Stimulated activated CD4-positive, alpha-beta T cell treated with anti-CD3 and anti-CD28 coated beads, Interleukin-15, amount 100 ng/mL, for 48 hours (primary cell): ENCODE measurements at places on chromosomes 12 and 14.

- DNase-seq, result no peak
These were observed 8.4 kb downstream of the ZC2HC1C start for GRCh38 chr14:75077794-75078193.

GRCh38 chr12:71141378-71141926 is 16.3 kb downstream of the TSPAN8 start:
- DNase-seq, result no peak

DNA sequence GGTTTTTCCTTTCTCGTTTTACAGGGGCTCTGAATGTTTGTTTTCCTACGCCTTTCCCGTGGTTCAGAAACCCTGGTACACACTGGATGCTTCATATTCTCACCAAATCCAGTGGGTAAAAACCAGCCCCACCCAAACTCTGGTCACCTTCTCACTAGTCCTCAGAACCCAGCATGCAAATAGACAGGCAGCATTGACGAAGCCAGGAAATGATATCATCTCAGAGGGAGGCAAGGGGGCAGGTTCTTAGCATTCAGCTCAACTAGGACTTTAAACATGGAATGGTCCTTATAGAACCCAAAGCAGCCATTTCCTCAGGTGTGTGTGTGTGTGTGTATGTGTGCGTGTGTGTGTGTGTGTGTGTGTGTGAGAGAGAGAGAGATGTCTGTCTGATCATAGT is 142.0 kb downstream of the KCNK10 start:
- no peak for DNase-seq

- peak; percentile 42 for DNase-seq
These were observed 58.9 kb downstream of the BCL11B start for GRCh38 chr14:99213101-99213500.

- no peak for DNase-seq
These were observed 121.0 kb downstream of the LRRIQ1 start for GRCh38 chr12:85157035-85157603.

- no peak for DNase-seq
These were observed 95.1 kb upstream of the ARID2 start for GRCh38 chr12:45634273-45634917.

DNA sequence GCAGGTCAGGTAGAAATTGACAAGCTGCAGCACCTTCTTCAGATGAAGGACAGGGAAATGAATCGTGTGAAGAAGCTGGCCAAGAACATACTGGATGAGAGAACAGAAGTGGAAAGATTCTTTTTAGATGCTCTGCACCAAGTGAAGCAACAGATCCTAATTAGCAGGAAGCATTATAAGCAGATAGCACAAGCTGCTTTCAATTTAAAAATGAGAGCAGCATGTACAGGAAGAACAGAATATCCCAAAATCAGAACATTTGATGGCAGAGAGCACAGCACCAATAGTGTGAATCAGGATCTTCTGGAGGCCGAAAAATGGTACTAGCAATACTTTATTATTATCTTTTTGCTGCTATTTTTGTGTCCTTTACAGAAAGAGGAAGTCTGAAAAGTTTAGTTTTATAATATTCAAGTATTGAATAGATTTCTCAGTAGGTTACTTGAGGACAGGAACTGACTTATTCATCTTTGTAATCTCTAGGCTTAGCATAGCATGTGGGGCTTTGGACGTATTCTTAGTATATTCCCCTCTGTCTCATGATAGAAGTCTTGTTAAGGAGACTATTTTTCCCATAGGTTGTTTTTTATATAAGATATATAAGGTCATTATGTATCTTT is 30.8 kb downstream of the BBOF1 start:
- no peak for DNase-seq

- no peak for DNase-seq
These were observed 96.0 kb upstream of the NEDD1 start for GRCh38 chr12:96811083-96811482.

DNA sequence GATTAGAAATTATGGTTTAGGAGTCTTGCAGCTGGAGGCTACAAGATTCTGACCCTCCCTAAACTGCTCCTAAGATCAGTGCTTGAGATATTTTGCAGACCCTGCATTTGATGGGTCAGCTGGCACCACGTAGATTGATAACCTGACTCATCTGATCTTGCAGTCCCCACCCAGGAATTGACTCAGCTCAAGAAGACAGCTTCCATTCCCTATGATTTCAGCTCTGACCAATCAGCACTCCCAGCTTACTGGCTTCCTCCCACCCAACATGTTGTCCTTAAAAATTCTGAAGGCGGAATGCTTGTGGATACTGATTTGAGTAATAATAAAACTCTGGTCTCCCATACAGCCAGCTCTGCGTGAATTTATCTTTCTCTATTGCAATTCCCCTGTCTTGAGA is 23.2 kb upstream of the MTHFD1 start:
- no peak for DNase-seq

- no peak for DNase-seq
These were observed 1.3 kb downstream of the RASSF3 start for GRCh38 chr12:64611341-64612284.

GRCh38 chr14:94805680-94806288 is 35.9 kb upstream of the GSC start:
- no peak for DNase-seq

GRCh38 chr12:108270035-108270848 is 68.9 kb downstream of the CMKLR1 start:
- DNase-seq, result no peak

DNA sequence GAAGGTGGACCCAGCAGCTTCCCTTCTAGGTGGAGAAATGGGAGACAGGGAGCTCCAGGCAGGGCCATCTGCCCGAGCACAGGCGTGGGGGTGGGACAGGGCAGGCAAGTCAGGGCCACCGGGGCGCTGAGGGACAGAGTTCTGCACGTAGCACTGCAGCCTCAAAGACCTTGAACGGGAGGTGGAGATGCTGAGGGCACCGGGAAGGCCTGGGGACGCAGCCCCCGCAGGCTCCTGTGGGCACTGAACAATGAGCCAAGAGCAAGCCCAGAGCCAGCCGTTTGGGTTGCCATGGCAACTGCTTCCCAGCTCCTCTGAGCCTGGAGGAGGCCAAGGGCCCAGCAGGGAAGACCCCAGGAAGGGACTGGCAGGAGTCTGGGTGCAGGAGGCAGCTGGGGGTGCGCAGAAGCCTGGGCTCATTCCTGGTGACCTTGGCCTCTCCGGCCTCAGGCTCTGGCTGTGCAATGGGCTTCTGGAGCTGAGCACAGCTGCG is 3.4 kb downstream of the LBHD2 start:
- no peak for DNase-seq

DNA sequence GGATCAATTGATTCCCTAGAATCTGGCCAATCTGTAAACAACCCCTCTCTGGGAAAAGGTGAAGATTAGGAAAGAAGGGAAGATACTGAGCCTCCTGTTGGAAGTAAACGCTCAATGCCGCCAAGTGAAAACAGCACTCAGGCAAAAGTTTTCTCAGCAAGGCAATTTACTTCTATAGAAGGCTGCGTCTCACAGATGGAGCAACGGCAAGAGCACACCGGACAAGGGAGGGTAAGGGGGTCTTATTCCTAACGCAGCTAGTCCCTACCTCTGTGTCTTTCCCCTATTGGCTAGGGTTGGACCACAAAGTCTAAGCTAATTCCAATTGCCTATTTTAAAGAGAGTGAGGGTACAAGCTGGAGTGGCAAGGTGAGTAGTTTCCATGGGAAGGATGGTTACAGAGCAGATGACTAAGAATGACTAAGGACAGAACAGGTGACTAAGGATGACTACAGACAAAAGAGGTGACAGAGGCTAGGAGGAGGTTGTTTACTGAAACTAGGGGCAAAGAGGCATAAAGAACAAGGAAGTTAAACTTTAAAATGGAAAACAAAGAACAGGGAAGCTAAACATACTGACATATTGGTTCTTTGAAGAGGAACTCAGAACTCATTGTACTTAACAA is 5.6 kb upstream of the TTC9 start:
- DNase-seq, result no peak

DNA sequence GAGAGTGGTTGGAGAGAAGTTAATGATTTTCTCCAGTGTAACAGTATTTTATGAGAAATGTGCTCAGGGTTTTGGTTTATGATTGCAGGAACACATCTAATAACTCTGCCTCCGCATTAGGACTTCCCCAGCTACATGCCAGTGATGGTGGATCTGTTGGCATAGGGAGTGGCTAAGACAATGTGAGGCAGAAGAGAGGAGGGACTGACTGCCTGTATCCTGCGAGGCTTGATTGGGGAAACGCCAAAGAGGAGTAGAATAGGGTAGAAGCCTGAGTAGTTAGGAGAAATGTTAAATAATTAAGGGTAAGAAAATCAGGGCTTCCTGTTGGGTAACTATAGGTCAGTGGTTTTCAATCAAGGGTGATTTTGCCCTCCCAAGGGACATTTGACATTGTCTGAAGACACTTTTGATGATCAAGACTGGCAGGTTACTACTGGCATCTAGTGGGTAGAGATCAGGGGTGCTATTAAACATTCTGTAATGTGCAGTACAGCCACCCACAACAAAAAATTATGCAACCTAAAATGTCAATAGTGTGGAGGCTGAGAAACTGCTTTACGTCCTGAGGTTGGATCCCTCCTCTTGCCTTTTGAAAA is 12.8 kb downstream of the TDG start:
- DNase-seq, result no peak

- DNase-seq, result no peak
These were observed 64.2 kb downstream of the MBIP start for GRCh38 chr14:36256126-36256801.

DNA sequence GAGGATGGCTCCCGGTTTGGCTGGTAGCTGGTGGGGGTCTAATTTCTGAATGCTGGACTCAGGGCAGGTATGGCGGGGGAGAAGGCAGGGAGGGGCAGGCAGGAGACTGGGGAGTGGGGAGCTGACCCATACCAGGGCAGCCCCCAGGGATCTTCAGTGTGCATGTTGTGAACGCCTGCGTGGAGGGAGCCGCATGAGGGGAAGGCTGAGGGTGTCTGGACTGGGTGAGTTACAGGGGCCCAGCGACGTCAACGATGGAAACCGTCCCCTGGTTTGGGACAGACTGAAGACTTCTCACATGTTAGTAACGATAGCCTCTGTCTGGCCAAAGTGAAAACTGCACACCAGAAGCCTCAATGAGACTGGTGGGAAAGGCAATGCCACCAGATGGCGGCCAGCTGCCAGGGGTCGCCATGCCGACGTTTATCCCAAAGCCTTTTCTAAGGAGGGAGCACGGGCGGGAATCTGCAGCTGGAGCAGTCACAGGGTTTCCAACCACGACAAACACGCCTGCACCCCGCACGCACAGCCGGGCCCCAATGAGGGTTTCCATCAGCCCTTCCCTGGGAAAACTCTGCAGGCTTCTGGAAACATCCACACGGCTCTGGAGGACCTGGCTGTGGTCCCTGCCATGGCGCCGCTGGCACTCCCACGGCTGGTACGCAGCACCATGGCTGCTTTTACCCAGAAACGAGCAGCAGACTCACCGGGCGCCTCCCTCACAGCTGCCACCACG is 14.0 kb downstream of the PGAM5 start:
- DNase-seq, result no peak

- DNase-seq, result no peak
These were observed 110.3 kb downstream of the ADGRD1 start for GRCh38 chr12:131063960-131064359.

GRCh38 chr12:27575762-27576118 is 51.7 kb downstream of the PPFIBP1 start:
- no peak for DNase-seq

GRCh38 chr14:85195872-85196477 is 334.0 kb upstream of the FLRT2 start:
- DNase-seq, result no peak

- no peak for DNase-seq
These were observed 193.0 kb upstream of the TMEM132C start for GRCh38 chr12:128073937-128074336.

DNA sequence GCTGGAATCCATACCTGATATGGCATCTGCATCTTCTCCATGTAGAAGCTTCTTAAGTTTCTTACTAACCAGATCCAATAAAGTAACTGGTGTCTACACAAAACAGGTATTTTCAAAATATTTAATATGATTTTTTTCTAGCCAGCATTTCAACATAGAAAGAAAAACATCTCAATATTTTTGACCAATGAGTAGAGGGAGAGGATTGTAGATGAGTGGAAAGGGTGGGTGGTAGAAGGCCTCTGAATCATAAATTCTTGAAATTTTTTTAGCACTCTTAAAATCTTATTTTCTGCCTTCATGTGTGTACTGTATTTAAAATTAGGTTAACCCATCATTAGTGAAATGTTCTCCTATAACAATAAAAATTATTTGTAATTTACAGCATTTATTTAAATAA is 18.0 kb downstream of the DEPDC4 start:
- DNase-seq, result no peak

DNA sequence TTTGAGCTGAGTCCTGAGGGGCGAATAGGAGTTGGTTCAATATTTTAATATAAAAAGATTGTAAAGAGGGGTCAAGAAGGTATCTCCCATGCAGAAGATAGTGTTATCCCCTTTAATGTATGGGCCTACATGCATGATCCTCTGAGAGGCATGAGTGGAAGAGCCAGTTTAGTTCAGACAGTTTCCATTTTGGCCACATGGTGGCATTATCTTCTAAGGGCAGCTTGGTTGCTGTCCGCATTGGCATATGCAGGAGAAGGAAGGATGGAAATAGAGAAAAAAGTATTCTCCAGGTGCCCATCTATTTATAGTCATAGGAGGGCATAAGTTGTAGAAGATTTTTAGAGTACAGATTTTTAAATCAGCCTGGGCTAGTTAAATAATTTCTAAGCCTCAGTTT is 5.4 kb downstream of the SAMD4A start:
- DNase-seq, result no peak

- DNase-seq, result peak; percentile 3
These were observed 6.7 kb downstream of the BBS10 start for GRCh38 chr12:76341436-76342030.

- DNase-seq, result no peak
These were observed 288.2 kb downstream of the PAWR start for GRCh38 chr12:79402606-79403005.

DNA sequence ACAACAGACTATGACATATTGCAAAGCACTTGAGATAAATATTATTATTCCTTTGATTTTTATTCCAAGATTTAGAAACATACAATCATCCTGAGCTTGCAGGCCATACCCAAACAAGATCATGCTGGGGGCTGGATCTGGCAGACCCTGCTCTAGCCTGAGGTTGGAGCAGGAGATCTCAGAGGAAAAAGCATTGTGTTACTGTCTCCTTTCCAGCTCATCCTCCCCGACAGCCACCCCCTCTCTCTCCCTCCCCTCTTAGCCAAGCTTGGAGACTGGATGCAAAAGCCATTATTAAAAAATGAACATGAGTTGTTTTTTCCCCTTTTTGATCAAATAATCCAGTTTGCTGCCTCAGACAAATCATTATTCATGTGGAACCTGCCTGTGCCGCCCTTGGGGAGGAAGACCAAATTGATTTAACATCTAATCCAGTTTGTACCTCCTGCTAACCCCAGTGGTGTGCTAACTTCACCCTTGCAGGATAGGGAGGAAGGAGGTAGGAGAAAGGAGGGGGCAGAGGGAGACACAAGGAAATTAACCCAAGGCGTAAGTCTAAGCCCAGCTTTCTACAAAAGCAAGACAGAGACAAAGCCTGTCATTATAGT is 565.8 kb upstream of the TBX3 start:
- no peak for DNase-seq

- DNase-seq, result no peak
These were observed 2.4 kb upstream of the RNF34 start for GRCh38 chr12:121397521-121397920.
